Astrocyte of the spinal cord (primary cell): ENCODE measurements at places on chromosomes 5 and 9.
A peak's percentile ranks its signal among the peaks of the same experiment; 100 is the strongest.

GRCh38 chr5:137560420-137560819 lies 61.3 kb upstream of the SPOCK1 start:
- no peak for DNase-seq

DNA sequence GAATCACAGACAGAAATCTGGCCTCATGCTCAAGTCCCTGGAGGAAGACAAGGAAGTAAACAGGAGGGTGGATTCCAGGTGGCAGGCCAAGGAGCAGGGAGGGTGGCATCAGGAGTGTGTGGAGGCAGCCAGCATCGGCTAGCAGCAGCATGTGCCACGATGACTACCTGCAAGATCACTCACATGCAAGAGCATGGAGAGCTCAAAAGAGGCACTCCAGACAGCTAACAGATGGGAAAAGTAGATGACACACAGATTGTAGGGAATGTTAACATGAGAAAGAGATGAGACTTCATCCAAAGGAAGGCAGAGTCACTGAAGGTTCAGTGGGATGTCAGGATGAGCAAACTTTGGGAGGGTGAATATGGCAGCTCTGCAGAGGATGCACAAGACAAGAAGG lies 104.3 kb downstream of the SEMA5A start:
- DNase-seq = no peak

- DNase-seq = peak; percentile 94
Measured at GRCh38 chr9:79694676-79695400, 123.1 kb downstream of the TLE4 start.

GRCh38 chr9:126173401-126173800 lies 153.2 kb upstream of the MVB12B start:
- no peak for DNase-seq

GRCh38 chr9:131794393-131794792 lies 54.5 kb upstream of the RAPGEF1 start:
- DNase-seq = no peak
